Esophagus squamous epithelium (tissue), 5 donors: ENCODE measurements at places on chromosomes 1 and 21.

GRCh38 chr1:200646515-200646914, 23.2 kb downstream of the DDX59 start:
- no peaks in the 10 kb centered on the region for H3K36me3 ChIP-seq

- no peaks in the 10 kb centered on the region for H3K27me3 ChIP-seq
- H3K27ac ChIP-seq, result no peak overlapping the region
- no peaks in the 10 kb centered on the region for H3K4me1 ChIP-seq
- DNase-seq, result no peak
- no peaks in the 10 kb centered on the region for H3K36me3 ChIP-seq
- no peak overlapping the region for H3K4me3 ChIP-seq
Measured at GRCh38 chr1:200867018-200867811, 5.6 kb upstream of the GPR25 start.

GRCh38 chr1:38918568-38918967, 23.1 kb downstream of the RHBDL2 start:
- H3K4me3 ChIP-seq, result no peak overlapping the region
- peaks cover 51% of the 10 kb centered on the region for H3K36me3 ChIP-seq
- H3K4me1 ChIP-seq, result no peaks in the 10 kb centered on the region

DNA sequence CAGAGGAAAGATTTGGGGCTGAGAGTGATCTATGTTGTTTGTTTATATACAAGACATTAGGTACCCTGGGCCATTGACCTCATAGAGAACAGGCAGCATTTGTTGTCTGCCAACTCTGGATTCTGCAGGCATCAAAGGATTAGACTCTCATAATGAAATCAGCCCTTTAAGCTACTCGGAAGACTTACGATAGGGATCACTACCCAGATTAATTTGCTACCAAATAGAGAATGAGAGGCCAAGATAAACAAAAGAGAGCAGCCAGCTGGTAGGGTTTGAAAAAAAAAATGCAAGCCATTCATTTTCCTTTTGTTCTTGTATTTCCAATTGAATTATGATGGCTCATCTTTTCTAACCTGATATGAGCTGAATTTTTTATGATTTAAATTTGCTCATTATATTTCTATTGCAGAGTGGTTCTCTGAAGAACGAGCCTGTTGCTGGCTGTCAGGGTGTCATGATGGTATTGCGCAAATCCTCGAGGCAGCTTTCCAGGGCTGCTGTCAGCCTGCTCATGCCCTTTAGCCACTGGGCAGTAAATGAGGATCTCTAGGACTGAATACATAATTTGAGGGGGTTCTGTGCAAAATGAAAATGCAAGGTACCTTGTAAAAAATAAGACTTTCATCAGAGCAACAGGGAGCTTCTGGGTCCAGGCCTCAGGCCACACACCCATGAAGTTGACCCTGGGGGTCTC, 116.4 kb upstream of the KCNJ15 start:
- no peaks in the 10 kb centered on the region for H3K36me3 ChIP-seq
- peak overlapping the region; percentile 7 for H3K27ac ChIP-seq
- no peaks in the 10 kb centered on the region for H3K27me3 ChIP-seq
- no peak for DNase-seq
- no peak overlapping the region for H3K4me3 ChIP-seq

DNA sequence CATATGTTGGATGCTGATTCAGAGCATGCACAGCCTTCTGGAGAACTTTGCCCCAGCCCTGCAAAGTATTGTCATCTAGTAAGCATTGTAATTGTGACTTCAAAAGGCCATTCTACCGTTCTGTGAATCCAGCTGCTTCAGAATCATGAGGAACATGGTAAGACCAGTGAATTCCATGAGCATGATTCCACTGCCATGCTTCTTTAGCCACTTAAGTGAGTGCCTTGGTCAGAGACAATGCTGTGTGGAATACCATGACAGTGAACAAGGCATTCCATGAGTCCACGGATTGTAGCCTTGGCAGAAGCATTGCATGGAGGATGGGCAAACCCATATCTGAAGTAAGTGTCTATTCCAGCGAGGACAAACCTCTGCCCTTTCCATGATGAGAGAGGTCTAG, 123.7 kb downstream of the S1PR1 start:
- DNase-seq, result no peak
- no peak overlapping the region for H3K27ac ChIP-seq
- H3K36me3 ChIP-seq, result no peaks in the 10 kb centered on the region
- H3K4me3 ChIP-seq, result no peak overlapping the region
- no peaks in the 10 kb centered on the region for H3K27me3 ChIP-seq

DNA sequence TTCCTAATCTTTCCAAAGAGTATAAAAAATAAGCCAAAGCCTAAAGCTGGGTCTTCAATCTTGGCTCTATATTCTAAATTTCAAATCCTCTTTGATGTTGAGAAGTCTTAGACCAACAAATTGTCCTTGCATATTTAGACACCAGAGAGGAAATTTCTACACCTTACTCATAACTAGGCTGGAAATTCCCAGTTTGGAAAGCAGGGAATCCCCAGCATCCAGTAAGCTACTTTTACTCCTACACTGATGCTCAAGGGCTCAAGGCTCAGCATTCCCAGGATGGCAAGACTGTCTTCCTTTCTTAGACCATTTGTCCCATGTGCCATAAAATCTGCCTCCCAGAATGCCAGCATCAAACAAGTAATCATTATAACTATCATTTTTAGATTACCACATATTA, 28.3 kb downstream of the PRDX6 start:
- H3K4me1 ChIP-seq, result peaks cover 23% of the 10 kb centered on the region
- no peaks in the 10 kb centered on the region for H3K36me3 ChIP-seq
- H3K27me3 ChIP-seq, result no peaks in the 10 kb centered on the region
- no peak overlapping the region for H3K4me3 ChIP-seq
- H3K27ac ChIP-seq, result no peak overlapping the region

GRCh38 chr1:11735854-11736745, at the start of gene AGTRAP:
Gene AGTRAP (plus strand): TSS chr1:11736136. CDS start chr1:11736209, 73 bp downstream.
- H3K4me1 ChIP-seq, result peaks cover 47% of the 10 kb centered on the region
- no peaks in the 10 kb centered on the region for H3K36me3 ChIP-seq
- peak; percentile 50 for DNase-seq
- peak within 1 kb of the TSS; percentile 90 for H3K27ac ChIP-seq
- H3K27me3 ChIP-seq, result no peaks in the 10 kb centered on the region
